ENCODE measurements at places on chromosomes 16 and 17.

DNA sequence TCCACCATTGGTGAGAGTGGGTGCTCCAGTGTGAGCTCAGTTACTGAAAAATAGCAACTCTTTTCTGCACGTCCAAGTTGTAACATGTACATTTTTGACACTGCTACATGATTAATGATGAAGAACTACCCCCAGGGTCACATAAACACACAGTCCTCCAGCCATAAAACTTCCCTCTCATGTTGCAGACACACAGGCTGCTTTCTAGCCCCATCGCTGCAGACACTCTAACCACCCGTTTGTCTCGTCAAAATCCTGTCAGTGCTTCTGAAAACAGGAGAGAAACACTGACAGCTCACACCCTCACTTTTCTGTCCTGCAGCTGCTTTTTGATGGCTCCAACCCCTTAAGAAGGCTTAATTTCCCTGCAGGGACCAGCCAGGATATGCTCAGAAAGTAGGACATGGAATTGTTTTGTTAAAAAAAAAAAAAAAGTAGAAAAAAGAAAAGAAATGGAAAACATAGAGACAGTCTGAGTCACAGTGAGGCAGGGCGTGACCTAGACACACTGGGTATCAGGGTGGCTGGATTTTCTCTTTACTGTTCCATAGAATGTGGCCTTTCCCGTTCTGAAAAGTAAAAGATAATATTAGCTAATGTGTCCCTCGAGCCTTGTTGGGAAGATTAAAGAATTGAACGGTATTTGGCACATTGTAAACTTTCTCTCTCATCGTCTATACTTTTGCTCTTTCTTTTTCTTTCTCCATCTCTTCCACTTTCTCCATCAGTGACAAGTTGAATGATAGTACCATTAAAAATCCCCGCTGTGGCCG, 20.7 kb upstream of the CCL5 start:
- DNase-seq, result no peak

DNA sequence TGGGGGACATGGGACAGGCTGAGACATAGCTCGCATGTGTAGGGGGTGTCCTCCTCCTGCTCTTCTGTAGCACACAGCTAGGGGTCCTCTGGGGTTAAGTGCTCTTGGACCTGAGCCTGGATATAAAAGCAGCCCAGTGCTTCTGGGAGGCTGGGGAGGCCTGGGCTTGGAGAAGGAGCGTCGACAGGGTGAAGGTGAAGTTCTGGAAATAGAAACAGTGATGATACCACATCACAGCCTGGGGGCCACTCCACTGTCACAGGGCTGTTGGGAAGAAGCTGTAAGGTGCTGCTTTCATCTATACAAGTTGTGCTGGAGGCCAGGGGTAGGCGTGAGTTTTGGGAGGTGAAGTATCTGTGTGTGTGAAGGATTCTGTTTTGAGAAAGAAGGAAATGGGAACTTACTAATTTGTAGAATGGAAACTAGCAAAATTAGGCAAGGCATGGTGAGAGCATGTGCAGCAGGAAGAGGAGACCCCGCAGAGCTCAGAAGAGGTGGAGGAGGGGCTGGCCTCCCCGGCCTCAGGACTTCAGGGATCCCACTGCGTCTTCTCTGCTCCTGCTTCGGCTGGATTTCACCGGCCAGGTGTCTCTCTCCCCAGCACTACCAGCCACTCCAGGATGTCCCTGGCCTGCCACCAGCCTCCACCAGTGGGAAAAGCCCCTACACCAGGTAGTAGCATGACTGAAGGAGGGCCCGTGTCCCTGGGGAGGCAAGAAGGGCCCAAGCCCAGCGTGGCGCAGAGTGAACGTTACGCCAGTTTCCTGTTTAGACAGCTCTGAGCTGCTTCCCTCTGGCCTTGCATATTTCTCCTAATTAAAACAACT, 19.4 kb downstream of the PLCG2 start:
- DNase-seq, result no peak

- DNase-seq, result no peak
Measured at GRCh38 chr16:64225696-64226095, 896.2 kb downstream of the CDH11 start.

- DNase-seq, result no peak
Measured at GRCh38 chr16:81487301-81487720, 42.7 kb downstream of the CMIP start.

DNA sequence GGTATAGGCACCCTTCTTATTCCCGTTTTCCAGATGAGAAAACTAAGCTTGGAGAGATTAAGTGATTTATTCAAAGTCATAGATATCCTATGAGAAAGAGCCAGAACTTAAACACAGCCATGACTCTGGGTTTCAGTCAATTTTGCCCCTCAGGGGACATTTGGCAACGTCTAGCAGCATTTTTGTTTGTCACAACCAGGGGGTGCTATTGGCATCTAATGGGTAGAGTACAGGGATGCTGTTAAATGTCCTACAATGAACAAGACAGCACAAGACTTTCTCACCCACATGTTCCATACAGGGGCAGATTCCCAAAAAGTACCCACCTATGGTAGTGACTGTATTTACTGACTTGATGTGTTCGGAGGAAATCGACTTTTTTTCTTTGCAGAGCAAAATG, 4.8 kb upstream of the SHISA9 start:
- no peak for DNase-seq

DNA sequence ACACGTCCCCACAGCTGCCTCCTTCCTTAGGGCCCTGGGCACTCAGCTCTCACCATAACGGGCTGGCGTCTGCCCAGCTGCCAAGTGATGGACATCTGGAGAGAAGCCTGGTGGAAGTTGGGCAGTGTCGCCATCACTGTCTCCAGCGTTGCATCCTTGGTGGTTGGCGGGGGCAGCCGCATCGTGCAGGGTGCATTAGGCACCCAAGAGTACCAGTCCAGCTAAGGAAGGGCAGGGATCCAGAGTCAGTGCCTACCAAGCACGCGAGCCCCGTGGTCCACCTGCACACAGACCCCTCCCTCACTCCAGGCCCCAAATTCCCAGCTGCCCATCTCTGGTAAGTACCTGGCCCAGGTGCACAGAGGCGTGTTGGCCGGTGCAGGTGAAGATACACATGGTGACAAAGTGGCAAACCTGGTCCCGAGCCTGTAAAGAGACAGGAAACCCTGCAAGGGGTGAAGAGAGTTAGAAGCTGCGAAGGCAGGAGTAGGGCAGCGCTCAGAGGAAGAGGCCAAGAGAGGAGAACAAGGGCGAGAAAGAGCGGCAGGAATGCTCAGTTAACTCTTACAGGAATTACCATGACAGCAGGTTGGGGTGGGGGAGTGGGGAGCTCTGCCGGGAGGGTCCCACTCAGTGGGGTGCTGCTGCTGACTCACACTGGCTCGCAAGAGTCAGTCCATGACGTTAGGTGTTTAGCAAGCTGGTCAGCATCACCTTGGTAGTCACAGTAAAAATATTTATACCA, 9.5 kb downstream of the ALOX15 start:
- DNase-seq, result no peak
